ENCODE measurements at places on chromosomes 5 and 9.
A peak's percentile ranks its signal among the peaks of the same experiment; 100 is the strongest.

- DNase-seq: peak; percentile 31
Observed at GRCh38 chr5:69414885-69415583, at the start of gene MARVELD2. Gene MARVELD2 (plus strand): TSS chr5:69415116. CDS start chr5:69419386, 4,270 bp downstream.

DNA sequence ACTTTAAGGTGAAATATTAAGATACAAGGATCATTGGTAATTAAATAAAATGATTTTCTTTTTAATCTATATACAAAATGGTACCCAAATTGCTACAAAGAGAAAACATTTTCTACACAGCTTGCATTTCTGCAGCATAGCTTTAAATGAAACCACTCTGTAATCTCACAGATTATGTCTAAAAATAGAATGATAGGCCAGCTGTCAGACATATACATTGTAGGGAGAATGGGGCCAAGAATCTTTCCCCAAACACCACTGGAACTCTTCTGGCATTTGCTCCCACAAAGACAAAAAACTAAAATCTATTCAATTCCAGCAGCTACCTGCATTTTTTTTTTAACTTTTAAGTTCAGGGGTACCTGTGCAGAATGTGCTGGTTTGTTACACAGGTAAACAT, 124.1 kb upstream of the NR5A1 start:
- DNase-seq: no peak

- no peak for DNase-seq
Observed at GRCh38 chr9:113139225-113139829, 11.5 kb upstream of the SLC31A2 start.

DNA sequence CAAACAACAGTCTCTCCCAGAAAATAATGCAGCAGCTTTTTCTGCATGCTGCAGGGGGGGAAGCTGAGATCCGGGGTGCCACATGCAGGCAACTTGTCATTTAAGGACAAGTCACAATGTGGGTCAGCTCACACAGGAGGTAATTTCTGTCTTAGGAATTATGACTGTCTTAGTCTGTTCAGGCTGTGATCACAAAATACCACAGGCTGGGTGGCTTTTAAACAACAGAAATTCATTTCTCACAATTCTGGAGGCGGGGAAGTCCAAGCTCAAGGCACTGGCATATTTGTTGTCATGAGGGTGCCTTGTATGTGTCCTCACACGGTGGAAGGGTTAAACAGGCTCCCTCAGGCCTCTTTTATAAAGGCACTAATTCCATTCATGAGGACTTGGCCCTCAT, 127.7 kb downstream of the DIRAS2 start:
- DNase-seq: no peak

DNA sequence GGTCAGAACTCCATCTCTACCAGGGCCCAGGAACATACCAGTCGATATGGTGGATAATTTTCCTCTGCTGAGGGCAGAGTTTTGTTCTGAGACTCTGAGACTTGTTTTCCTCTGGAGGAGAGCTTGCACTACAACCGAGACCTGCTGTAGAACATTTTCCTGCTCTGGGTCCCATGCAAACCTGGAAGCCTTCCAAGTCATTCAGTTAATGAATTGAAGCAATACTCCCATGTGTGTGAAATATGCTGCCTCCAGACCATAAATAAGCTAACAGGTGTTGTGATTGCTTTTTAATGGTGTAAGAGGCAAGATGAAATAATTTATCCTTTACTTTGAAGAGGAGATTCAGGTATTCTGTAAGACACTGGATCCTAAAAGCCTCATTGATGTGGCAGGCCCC, 372.8 kb downstream of the TMEM167A start:
- DNase-seq: no peak

GRCh38 chr5:164345173-164345849, 839.9 kb downstream of the MAT2B start:
- no peak for DNase-seq

GRCh38 chr5:124675931-124676846, 70.2 kb downstream of the ZNF608 start:
- DNase-seq: no peak

GRCh38 chr9:138025908-138026307, 148.3 kb downstream of the CACNA1B start:
- no peak for DNase-seq

DNA sequence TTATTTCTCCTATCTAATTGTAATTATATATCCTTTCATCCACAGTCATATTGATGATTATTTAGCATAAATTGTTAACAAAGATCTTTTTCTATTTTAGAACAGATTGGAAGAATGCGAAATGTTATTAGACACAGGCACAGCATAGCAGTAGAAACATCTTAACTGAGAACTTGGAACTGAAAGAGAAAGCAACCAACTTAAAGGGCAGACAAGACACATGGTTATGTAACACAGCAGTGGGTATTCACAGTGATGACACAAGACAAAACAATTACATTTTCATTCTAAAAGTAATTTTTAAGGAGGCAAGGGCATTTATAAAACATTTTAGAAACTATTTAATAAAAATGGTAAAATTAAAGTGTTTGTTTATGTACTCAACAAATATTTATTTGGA, 57.7 kb upstream of the MEF2C start:
- DNase-seq: no peak

- DNase-seq: no peak
Observed at GRCh38 chr9:121240472-121241135, 27.4 kb upstream of the GSN start.

DNA sequence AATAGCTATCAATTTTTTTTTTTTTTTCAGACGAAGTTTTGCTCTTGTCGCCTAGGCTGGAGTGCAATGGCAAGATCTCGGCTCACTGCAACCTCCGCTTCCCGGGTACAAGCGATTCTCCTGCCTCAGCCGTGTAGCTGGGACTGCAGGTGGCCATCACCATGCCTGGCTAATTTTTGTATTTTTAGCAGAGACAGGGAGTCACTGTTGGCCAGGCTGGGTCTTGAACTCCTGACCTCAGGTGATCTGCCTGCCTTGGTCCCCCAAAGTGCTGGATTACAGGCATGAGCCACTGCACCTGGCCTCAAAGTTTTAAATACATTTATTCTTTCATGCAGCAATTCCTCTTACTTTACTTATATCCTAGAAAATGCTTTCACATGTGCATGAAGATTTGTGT, 17.6 kb downstream of the TRIM14 start:
- no peak for DNase-seq

DNA sequence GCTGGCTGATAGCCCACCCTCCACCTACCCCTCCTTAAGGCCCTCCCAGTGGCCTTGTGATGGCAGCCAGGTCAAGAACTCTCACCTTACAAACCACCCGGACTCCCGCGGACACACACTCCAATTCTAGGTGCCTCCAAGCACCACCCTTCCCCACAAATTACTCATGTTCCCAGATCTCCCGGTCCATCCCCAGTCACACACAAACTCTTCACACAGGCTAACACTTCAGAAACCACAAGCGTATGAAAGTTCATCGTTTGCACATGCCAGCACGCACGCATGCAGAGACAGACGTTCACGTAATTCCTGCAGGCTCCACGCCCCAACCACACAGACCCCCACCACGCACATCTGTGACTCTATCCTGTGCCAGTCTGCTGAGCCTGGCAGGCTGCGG, 18.0 kb downstream of the NR5A1 start:
- no peak for DNase-seq

- no peak for DNase-seq
Observed at GRCh38 chr5:14615365-14615764, 33.8 kb downstream of the OTULINL start.
